ENCODE measurements at places on chromosomes 1 and 21. TPM values are rescaled to one million over a fixed set of nuclear protein-coding genes. Genes with fewer than 3 reads are reported as not detected.

DNA sequence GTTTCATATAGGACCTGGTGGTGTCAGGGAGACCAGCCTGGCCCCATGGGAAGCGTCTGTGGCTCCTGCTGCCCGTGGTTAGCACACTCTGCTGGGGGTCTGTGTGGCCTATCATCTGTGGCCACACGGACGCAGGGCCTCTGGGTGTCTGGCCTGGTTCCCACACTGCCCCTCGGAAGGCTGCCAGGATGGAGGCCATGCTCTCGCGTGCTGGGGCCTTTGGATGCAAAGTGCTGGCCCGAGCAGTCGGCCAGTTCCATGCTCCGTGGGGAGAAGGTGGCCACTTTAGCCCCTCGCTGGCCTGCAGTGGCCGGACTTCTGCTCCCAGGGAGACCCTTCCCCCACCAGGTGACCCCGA, 20.8 kb upstream of the LRRC3 start:
- DNase-seq, result no peak
- no peak overlapping the region for H3K27ac ChIP-seq
- no peak overlapping the region for H3K4me3 ChIP-seq
- H3K36me3 ChIP-seq, result no peaks in the 10 kb centered on the region

The FRRS1 gene
- total RNA-seq, result 22.1 TPM

DNA sequence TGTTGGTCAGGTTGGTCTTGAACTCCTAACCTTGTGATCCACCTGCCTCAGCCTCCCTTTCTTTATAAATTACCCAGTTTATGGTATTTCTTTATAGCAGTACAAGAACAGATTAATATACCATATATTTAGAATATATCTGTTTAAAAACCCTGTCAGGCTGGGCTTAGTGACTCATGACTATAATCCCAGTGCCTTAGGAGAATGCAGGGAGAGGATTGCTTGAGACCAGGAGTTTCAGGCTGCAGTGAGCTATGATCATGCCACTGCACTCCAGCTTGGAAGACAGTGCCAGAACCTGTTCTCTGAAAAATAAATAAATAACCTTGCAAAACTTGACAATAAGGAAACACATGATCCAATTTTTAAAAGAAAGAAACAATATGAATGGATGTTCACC, 43.9 kb downstream of the ZNF684 start:
- H3K27me3 ChIP-seq, result no peaks in the 10 kb centered on the region
- no peaks in the 10 kb centered on the region for H3K36me3 ChIP-seq
- H3K4me1 ChIP-seq, result no peaks in the 10 kb centered on the region
- DNase-seq, result no peak

- no peaks in the 10 kb centered on the region for H3K36me3 ChIP-seq
- peaks cover 9% of the 10 kb centered on the region for H3K4me1 ChIP-seq
- H3K27me3 ChIP-seq, result no peaks in the 10 kb centered on the region
- H3K4me3 ChIP-seq, result no peak overlapping the region
- H3K27ac ChIP-seq, result no peak overlapping the region
Observed at GRCh38 chr1:118302145-118302544, 117.1 kb upstream of the SPAG17 start.

- H3K4me1 ChIP-seq, result peaks cover 9% of the 10 kb centered on the region
- no peaks in the 10 kb centered on the region for H3K27me3 ChIP-seq
Observed at GRCh38 chr1:176785791-176786190, 322.8 kb downstream of the PAPPA2 start.

DNA sequence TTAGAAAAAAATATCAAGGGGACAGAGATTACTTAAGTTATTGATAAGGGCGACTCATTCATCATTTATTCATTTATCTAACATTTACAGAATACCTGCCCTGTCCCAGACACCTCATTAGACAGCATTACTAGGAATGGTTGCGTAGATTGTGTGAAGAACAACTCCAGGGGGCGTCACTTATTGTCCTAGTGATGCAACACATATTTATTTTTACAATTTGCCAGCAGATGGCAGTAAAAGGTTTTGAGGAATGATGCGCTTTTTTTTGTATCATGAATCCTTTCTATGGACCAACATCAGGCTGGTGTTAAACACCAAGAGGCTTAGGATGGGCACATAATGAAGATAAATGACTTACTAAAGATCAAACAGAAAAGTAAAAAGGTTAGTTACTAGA, 5.5 kb downstream of the NCAM2 start:
- H3K36me3 ChIP-seq, result no peaks in the 10 kb centered on the region
- H3K4me1 ChIP-seq, result no peaks in the 10 kb centered on the region
- H3K27ac ChIP-seq, result no peak overlapping the region
- H3K4me3 ChIP-seq, result no peak overlapping the region
- no peak for DNase-seq

The SPOCD1 gene
- 4.2 TPM for total RNA-seq

DNA sequence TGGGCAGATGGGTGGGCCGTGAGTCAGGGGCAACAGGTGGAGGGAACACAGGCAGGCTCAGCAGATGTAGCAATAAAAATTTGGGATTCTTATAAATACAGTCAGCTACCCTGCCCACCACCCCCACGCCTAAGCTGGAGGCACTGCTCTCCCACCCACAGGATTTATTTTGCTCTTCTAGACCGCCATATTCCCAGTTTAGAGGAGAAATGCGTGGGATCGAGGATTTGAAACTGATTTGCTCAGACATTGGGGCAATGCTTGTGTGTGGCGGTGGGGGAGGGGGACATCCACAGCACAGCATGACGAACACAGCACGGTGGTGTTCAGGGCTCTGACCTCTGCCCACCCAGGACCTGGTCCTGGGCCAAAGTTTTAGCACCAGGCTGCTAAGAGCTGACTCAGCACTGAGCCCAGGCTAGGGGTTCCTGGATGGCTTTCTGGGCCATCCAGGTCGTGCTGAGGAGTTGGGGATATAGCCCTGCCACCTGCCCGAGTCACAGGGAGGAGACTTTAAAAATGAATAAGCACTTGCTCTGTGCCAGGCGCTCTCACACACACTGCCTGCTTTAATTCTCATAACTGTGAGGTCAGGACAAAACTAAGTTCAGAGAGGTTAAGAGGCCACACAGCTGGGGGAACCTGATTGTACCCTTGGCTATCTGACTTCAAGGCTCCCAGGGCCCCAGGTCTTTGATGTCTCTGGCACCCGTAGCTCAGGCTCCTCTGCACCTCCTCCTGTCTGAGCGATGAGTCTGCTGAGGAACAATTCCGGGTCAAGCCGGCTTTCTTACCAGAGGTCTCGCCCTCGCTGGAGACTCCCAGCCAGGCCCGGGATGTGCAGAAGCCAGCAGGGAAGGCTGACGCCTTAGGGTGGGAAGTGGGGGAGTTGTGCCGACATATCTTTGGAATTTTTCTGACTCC, 29.4 kb upstream of the CSF1 start:
- peaks cover 59% of the 10 kb centered on the region for H3K4me1 ChIP-seq
- no peak overlapping the region for H3K4me3 ChIP-seq
- no peak for DNase-seq
- H3K27ac ChIP-seq, result peak overlapping the region; percentile 60

DNA sequence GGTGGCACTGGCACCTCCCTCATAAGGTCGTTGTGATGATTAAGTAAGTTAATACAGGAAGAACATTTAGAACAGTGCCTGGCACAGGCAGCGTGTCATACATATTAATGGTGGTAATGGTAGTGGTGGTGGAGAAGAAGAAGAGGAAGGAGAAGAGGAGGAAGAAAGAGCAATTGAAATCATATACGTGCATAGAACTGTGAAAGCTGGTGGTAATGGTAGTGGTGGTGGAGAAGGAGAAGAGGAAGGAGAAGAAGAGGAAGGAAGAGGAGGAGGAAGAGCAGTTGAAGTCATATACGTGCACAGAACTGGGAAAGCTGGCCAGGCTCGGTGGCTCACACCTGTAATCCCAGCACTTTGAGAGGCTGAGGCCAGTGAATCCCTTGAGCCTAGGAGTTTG, 121.3 kb upstream of the HOOK1 start:
- no peak overlapping the region for H3K4me3 ChIP-seq
- H3K27ac ChIP-seq, result peak overlapping the region; percentile 13
- DNase-seq, result no peak

DNA sequence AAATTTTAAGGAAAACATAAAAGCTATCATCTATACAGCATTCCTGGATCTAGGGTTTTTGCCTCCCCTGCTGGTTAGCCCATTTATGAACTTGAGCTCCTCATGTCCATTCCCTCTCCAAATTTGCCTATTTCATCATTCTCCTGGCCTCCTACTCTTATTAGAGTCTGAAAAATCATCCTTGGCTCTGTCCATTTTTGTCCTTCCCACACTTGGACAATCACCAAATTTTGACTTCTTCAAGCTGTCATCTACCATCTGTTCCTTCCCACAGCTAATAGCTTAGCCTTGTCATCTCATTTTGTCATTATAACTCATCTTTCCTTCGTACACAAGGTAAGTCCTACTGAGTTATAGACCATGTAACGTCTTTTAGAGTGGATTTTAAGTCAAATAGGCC, 2.2 kb upstream of the HENMT1 start:
- H3K27ac ChIP-seq, result no peak overlapping the region
- H3K4me3 ChIP-seq, result no peak overlapping the region
- no peaks in the 10 kb centered on the region for H3K27me3 ChIP-seq
- DNase-seq, result no peak
- H3K36me3 ChIP-seq, result no peaks in the 10 kb centered on the region

GRCh38 chr1:31409946-31410858, 2.8 kb upstream of the SERINC2 start:
- no peak for DNase-seq
- H3K27me3 ChIP-seq, result no peaks in the 10 kb centered on the region
- H3K27ac ChIP-seq, result no peak overlapping the region

The NEGR1 gene
- 19.2 TPM for total RNA-seq

GRCh38 chr1:45334308-45335245, 5.4 kb upstream of the TOE1 start:
- no peak for DNase-seq
- H3K4me3 ChIP-seq, result no peak overlapping the region
- no peak overlapping the region for H3K27ac ChIP-seq

The B3GALT2 gene
- 0.49 TPM for total RNA-seq

GRCh38 chr1:51915951-51916350, 37.4 kb upstream of the NRDC start:
- DNase-seq, result no peak
- H3K27ac ChIP-seq, result no peak overlapping the region
- no peak overlapping the region for H3K4me3 ChIP-seq
- H3K27me3 ChIP-seq, result no peaks in the 10 kb centered on the region
- no peaks in the 10 kb centered on the region for H3K36me3 ChIP-seq
- H3K4me1 ChIP-seq, result peaks cover 12% of the 10 kb centered on the region

- no peaks in the 10 kb centered on the region for H3K4me1 ChIP-seq
- H3K36me3 ChIP-seq, result no peaks in the 10 kb centered on the region
- H3K27ac ChIP-seq, result no peak overlapping the region
- DNase-seq, result no peak
Observed at GRCh38 chr1:185105121-185105520, 51.6 kb downstream of the TRMT1L start.

- DNase-seq, result no peak
- H3K4me3 ChIP-seq, result no peak overlapping the region
- H3K36me3 ChIP-seq, result no peaks in the 10 kb centered on the region
- H3K27me3 ChIP-seq, result no peaks in the 10 kb centered on the region
- H3K4me1 ChIP-seq, result no peaks in the 10 kb centered on the region
Observed at GRCh38 chr1:116436611-116436970, 63.5 kb downstream of the ATP1A1 start.
